ENCODE measurements at places on chromosomes 12 and 14.

- no peak for DNase-seq
These were observed 27.2 kb upstream of the HSPB8 start for GRCh38 chr12:119151445-119152026.

- DNase-seq, result peak; percentile 40
These were observed 34.5 kb upstream of the VRK1 start for GRCh38 chr14:96762650-96763049.

GRCh38 chr12:42298887-42299286, 27.0 kb downstream of the ZCRB1 start:
- no peak for DNase-seq

GRCh38 chr12:49369411-49370145, 2.3 kb downstream of the SPATS2 start:
- no peak for DNase-seq

- DNase-seq, result no peak
These were observed 52.6 kb downstream of the BICDL1 start for GRCh38 chr12:120041386-120042231.
